Urothelium cell line (cell line): ENCODE measurements at places on chromosomes 1 and 21.
A peak's percentile ranks its signal among the peaks of the same experiment; 100 is the strongest.

DNA sequence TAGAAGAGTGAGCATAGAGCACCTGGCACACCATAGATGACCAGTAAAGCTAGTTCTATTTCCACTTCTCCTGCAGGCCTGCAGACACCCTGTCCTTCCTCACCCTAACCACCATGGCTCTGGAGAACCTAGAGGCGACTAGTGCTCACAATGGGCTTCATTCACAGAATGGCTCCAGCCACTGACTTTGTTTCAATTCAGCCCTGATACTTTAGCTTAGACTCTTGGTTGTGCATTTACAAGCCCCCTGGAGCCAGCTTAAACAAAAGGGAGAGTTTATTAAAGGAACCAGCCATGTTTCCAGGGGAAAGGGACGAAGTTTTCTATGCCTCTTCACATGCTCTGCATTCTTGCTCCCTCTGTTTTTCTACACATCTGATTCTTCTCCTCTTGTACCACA lies 123.7 kb downstream of the NAV1 start:
- DNase-seq = no peak

- no peak for DNase-seq
Measured at GRCh38 chr21:15354516-15354915, 289.7 kb upstream of the NRIP1 start.

GRCh38 chr1:225449261-225449660 lies 21.4 kb upstream of the LBR start:
- DNase-seq = peak; percentile 89

DNA sequence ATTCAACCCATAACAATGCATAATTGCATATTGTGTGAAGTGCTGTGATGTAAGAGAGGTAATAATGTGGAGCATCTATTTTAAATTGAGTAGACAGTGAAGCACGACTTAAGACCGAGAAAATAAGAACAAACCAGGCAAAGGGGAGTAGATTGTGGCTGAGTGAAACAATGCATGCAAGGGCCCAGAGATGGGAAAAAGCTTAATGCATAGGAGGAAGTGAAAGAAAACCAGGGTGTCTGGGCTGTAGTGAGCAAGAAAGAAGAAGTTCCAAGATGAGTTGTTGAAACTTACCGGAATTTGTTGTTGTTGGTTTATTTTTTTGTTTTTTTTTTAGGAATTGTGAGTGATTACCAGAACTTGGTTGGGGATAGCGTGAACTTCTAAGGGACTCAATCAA lies 104.7 kb downstream of the SNX7 start:
- DNase-seq = no peak

DNA sequence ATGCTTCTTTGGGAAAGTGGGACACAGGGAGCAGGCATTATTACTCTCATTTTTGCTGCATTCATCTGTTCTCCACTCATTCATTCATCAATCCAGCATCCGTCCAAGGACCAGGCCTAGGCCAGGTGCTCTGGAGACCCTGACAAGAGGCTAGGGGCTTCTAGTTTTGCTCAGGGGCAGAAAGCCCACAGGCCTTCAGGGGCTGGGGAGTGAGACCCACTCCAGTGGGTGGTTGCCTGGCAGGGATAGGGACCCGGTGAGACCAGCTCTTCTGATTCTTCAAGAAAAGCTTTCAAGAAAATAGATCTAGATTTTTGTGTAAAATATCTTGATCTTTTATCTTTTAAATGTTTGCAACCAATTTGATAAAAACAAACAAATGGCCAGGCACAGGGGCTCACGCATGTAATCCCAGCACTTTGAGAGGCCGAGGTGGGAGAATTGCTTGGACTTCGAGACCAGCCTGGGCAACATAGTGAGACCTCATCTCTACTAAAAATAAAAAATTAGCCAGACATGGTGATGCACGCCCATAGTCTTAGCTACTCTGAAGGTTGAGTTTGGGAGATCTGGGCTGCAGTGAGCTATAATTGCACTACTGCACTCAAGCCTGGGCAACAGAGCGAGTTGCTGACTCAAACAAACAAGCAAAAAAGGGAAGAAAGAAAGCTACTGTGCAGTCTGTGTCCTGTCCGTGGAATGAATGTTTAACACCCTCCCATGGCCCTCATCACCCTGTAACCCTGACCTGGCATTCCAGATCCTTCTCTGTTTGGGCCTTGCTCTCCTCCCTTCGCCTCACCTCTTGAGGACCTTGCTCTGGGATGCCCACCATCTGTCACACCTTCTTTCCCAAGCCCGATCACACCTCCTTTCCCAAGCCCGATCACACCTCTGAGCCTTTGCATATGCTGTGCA lies 17.3 kb upstream of the LRP8 start:
- DNase-seq = no peak

DNA sequence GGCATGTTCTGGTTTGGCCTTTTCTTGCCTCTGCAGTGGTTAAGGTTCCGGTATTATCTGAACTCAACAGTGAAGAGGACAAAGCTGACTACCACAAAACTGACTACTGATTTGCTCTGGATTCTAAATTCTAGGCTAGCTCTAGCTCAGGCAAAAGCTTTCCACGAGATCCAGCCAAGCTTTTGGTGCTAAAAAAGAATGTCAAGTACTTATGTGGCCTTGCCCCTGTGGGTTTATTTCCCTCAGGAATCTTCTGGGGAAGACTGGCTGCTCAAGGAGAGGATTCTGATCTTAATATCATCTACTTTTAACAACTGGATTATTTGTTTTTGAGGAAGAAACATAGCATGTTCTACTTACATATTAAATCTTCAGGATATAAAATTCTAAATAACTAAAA lies 26.1 kb upstream of the MTMR11 start:
- DNase-seq = no peak

DNA sequence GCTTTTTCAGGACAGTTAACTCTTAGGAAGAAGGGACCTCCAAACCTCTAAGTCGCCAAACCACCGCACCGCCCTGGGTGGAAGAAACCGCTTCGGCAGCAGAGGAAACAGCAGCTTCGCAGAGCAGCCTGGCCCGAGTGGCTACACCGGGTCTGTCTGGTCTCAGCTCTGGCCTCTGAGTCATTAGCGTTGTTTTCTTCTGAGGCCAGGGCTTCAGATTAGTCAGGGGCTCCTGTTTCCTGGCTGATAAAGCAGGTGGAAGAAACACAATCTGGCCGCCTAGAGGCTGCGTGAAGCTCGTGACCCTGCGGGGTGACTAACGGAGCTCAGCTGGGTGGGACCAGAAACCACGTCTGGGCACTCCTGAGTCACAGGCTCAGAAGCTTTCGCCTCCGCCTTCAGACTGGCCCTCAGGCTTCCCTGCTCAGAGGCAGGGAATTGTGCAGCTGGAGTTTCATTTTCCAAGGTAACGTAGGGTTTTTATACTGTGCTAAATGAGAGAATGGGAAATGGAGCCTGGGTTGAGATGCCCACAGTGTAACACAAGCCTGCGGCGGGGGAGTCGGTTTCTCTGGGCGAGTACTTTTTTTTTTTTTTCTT lies 44.9 kb downstream of the CHAF1B start:
- peak; percentile 85 for DNase-seq

DNA sequence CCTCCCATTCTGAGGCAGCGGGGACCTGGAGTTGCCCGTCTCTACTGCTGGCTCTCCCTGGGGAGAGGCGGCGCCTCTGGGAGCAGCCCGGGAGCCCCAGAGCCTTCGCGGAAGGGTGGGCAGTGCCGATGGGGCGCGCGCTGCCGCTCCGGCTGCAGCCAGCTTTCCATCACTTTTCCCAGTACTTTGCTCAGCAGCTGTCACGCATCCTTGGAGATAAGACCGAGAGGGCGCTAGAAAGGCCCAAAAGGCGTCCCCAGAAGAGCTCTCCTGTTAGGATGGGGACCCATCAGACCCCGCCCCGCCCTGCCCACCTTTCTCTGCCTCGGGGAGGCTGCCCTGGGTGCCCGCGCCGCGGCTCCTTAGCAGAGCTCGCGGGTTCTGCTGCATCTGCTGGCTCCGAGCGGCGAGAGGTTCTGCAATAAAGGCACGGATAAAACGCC lies 534 bp downstream of the KCNH1 start:
- DNase-seq = no peak

DNA sequence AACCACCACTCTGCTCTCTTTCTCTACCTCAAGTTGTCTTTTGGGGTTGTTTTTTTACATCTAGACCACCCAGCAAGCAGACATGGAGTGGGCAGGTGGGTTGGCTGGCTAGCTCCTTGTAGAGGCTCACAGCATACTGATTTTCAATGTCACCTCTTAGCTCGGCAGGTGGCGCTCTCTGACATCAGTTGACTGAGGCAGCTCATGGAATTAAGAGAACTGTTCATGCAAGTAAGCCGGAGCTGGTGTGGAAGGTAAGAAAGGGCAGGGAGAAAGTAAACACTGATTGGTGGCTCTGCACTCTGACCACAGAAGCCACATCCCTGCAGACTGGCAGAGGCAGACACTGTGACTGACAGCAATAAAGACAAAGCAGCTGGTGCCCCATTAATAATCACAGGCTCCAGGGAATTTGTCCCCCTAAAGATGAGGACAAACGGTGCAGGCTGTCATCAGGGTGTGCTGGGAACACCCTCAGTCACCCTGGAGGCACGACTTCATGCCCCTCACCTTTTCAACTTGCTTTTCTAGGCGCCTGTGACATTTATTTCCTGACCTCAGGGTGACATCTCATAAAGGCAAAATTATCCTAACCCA lies 226.8 kb downstream of the LMX1A start:
- DNase-seq = peak; percentile 68

GRCh38 chr1:180029524-180030135 lies 75.0 kb downstream of the CEP350 start:
- DNase-seq = no peak

DNA sequence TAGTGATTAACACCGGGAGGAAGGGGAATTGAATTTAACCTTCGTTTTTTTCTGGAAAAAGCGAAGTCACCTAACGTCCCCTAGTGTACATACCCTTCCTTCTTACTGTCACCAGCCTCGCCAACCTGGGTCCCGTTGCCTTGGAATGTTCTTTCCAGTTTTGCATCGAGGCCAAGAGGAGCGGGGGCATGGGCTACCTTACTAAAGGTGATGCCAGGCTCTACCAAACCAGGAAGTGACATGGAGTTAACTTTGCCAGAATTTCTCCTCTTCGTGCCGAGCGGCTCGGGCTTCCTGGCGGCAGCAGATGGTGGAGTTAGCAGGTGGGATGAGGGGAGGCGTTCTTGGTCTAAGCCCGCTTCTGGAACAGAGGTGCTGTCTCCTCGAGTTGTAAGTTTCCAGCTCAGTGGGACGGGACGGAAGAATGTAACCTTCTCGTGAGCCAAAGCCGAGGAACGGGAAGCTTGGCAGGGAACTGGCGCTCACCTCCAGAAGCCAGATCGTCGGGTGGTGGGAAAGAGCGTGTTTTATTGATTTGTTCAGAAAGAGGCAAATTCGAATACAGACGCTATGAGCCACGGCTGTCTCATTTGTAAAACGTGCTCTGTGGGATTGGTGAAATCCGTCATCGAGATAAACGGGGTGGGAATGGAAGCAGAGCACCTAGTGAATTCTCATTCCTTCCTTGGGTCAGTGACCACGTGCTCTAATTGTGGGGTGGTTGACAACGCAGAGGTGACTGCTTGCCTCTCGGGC lies 486 bp downstream of the NIPAL3 start:
- DNase-seq = peak; percentile 17

- no peak for DNase-seq
Measured at GRCh38 chr1:245752561-245752960, 597.8 kb downstream of the KIF26B start.

- DNase-seq = no peak
Measured at GRCh38 chr1:188070848-188071247, 1242.1 kb downstream of the PLA2G4A start.

- no peak for DNase-seq
Measured at GRCh38 chr1:73637264-73637663, 560.7 kb downstream of the LRRIQ3 start.

- DNase-seq = peak; percentile 53
Measured at GRCh38 chr1:94160811-94161210, 39.9 kb upstream of the ABCA4 start.

- no peak for DNase-seq
Measured at GRCh38 chr1:221841983-221842335, 100.1 kb upstream of the DUSP10 start.

DNA sequence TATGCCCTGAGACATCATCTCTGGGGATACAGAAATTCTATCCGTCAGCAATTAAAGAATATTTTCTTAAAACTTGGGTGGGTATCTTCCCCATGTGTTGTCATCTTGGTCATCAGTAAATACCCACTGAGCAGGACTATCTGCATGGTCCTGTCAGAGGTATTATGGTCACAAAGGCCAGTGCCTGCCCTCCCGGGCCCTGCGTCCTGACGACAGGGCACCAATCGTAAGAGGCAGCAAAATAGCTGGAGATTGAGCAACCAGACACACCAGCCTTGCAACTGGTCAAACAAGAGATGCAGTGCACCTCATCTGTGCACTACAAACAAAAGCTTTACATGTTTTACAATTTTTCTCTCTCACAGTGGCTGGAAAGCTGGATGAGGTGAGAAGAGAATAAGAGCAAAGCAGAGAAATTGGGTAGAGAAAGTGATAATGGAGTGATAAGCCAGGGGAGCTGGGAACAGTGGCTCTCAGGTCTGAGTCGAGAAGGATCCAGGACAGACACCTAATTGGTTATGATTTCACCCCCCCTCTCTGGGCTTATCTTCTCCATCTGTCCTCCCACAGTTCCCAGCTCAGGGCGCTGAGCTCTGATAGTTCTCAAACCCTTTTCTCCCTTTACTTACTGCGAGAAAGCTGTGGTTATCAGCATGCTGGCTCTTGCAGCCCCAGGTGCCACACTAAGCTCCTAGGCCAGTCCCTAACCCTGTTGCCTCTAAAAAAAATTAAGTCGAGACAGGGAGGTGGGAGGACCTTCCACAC lies 8.8 kb upstream of the SRP9 start:
- no peak for DNase-seq

DNA sequence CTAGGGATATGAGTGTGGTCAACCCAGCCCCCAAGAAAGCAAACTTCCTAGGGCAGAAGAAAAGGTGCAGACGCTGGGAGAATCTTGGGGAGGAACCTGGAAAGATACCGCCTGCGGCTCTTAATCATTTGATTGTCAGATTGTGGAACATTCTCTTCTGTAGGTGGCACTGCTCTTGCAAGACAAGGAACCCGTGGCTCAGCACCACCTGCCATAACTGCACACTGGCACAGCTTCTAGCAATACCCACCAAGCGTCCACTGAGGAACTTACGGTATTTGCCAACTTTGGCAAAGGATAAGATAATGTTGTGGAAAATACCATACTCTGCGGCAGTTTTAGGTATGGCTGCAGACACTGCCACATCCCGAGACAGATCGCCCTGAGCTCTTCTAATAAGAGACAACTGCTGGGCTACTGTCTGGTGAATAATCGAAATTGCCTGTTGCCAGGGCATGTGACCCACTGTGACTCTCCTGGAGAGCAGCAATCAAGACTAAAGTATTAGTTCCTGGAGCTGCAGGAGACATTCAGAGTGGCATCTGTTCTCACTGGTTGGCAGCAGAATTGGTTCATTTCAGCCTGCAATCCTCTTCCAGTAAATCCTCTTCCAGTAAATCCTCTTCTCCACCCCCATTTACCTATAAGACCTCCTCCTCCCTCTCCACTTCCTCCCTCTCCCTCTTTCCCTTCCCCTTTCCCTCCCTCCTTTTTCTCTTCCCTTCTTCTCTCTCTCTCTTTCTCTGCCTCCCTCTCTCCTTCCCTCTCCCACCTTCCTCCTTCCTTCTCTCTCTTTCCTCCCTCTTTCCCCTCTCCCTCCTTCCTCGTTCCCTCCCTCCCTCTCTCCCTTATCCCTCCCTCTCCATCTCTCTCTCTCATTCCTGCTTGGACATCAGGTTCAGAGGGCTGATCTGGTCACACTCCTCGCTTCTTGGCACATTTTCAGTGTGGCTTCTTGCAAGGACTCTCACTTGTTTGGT lies 49.7 kb upstream of the B3GALT5 start:
- DNase-seq = no peak
